ENCODE measurements at places on chromosomes 7 and 10.

DNA sequence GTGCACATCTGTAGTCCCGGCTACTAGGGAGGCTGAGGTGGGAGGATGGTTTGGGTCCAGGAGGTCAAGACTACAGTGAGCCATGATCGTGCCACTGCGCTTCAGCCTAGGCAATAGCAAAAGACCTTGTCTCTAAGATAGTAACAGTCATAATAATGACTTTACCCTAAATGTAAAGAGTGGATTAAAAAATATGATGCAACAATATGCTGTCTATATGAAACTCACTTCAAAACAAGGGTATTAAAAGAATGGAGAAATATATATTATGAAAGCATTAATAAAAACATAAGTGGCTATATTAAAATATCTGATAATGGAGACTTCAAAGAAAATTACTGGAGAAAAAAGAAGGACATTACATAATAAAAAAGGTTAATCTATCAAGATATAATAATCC, 5.7 kb downstream of the GNA12 start:
- DNase-seq = no peak

DNA sequence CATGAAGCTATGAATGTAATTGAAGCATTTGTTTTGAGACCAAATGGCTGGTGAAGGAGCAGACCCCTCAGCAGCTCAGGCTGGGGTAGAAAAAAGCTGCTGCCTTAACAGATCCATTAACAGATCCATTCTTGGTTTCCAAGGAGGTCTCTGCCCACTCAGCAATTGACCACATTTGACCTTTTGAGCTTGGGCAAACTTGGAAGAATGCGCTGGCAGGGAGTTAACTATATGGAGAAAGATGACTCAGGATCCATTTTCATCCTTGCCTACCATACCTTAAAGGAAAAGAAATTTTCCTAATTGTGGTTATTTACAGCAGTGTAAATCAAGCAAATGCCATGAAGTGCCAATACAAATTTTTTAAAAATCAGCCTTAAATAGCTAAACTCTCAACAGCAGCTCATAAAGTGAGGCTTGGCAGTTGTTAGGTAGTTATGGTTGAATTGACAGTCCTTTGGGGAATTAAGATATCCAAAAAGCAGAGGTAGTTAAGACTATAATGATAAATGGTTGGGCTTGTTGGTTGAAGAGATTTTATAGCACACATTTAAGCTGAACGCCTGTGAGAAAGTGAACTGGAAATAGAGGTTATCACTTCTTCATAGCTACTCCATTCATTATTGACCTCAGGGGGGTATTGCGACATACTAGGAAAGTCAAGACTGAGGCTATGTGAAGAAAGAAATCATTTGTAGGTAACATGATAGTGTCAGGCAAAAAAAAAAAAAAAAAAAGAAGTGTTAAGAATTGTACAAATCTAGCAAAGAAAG, 83.9 kb downstream of the MKX start:
- no peak for DNase-seq

- no peak for DNase-seq
Measured at GRCh38 chr7:34022626-34023025, 117.3 kb downstream of the BMPER start.

DNA sequence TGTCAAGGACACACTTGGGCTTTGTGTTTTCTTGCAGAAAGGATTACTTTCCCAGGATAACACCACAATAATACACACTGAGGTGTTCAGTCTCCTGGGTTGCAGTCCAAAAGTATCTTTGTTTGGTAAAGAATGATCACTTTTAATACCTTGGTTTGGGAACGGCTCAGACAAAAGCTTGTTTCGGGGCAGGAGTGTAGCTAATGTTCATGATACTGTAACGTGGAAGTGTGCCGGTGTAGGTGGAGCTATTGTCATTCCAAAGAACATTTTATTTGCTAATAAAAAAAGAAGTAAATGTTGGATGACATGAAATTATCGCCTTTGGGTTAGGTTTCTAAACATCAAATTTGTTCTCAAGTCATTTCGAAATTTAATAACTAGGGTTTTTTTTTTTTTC, 1.2 kb downstream of the EIF4H start:
- DNase-seq = no peak

DNA sequence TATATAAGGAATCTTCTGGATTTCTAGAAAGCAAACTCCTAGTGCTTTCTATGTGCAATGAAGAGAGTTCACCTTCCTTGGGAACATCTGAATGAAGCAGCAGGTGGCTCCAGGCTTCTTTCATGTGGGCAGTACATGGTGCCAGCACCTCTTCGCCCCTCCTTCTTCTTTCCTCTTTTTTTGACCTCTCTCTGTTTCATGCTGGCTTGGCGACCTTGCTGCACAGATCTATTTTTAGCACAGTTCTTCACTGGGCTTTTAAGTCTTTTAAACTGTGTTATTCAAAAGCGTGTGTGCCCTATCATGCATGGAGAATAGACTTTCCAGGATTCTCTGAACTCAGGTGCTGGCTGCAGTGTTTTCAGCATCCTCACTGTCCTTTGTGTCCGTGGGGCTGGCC, 400.3 kb upstream of the PRKCQ start:
- DNase-seq = no peak

- DNase-seq = no peak
Measured at GRCh38 chr7:38220452-38220851, 42.4 kb downstream of the STARD3NL start.

- no peak for DNase-seq
Measured at GRCh38 chr7:150811-151221, 41.6 kb upstream of the FAM20C start.

GRCh38 chr7:17401791-17402627, 103.6 kb downstream of the AHR start:
- no peak for DNase-seq
